Uterine smooth muscle cell (primary cell): ENCODE measurements at places on chromosomes 3 and 15. TPM values are rescaled to one million over a fixed set of nuclear protein-coding genes. Genes with fewer than 3 reads are reported as not detected.

Gene PIERCE2
- 0.55 and 1.6 TPM in 2 replicates for total RNA-seq

Gene TGM5
- not detected in 2 replicates for total RNA-seq

Gene DNASE1L3
- total RNA-seq = not detected in 2 replicates

Gene TMC3
- not detected in 2 replicates for total RNA-seq

Gene SI
- total RNA-seq = not detected in 2 replicates

Gene SNTN
- not detected in 2 replicates for total RNA-seq

Gene FEZF2
- not detected in 2 replicates for total RNA-seq

Gene LARP6
- 143 and 174 TPM in 2 replicates for total RNA-seq

Gene GPR149
- total RNA-seq = not detected in 2 replicates
